ENCODE measurements at places on chromosomes 16 and 17.
A peak's percentile ranks its signal among the peaks of the same experiment; 100 is the strongest.

GRCh38 chr17:57463103-57463885 lies 207.0 kb downstream of the MSI2 start:
- no peak for DNase-seq

GRCh38 chr16:53629151-53629550 lies 74.5 kb downstream of the RPGRIP1L start:
- DNase-seq: no peak

GRCh38 chr17:32486111-32486700 lies 587 bp upstream of the CDK5R1 start:
- no peak for DNase-seq

DNA sequence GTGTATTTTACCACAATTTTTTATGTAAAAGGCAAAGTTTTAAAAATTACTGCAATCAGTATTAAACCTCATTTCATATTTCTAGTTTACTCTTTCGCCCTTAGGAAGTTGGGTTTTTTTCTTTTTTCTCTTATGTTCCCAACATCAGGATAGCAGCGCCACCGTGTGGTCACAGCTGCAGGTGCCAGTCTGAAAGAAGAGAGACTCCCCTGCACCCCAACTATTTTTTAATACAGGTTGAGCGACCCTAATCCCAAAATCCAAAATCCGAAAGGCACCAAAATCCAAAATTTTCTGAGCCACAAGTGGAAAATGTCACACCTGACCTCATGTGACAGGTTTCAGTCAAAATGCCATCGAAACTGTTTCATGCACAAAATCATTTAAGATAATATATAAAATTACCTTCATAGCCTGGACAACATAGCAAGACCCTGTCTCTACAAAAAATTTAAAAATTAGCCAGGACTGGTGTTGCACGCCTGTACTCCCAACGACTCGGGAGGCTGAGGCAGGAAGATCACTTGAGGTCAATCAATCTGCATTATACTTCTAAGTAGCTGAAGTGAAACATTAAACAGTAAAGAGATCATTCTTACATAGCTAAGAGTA lies 21.8 kb upstream of the ASGR2 start:
- DNase-seq: peak; percentile 73

- no peak for DNase-seq
Observed at GRCh38 chr16:56515665-56516064, 4.2 kb downstream of the BBS2 start.

DNA sequence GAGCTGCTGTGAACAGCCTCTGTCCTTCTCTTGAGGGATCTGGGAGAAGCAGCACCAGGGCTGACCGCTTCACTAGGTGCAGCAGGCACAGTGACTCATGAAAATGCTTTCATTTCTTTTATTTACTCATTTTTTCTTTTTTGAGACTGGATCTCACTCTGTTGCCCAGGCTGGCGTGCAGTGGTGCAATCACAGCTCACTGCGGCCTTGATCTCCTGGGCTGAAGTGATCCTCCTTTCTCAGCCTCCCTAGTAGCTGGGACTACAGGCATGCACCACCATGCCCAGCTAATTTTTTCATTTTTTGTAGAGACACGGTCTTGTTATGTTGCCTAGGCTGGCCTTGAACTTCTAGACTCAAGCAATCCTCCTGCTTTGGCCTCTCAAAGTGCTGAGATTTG lies 216.8 kb upstream of the EEF2KMT start:
- DNase-seq: no peak

DNA sequence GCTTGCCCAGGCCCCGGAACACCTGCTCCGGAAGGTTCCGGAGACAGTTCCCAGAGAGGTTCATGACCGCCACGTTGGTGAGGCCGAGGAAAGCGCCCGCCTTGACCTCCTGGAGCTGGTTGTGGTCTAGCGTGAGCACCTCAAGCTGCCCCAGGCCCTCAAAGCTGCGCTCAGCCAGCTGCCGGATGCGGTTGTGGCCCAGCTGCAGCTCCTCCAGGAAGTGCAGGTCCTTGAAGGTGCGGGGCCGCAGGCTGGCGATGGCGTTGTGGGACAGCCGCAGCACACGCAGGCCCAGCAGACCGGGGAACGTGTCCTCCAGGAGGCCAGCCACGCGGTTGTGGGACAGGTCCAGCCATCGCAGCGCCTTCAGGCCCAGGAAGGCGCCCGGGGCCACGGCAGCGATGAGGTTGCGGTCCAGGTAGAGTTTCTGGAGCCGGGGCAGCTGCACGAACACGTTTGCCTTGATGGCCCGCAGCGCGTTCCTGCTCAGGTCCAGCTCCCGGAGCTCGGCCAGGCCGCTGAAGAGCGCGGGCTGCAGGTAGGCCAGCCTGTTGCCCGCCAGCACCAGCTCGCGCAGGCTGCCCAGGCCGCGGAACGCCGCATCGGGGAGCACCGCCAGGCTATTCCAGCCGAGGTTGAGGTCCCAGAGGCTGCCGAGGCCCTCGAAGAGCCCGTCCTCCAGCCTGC lies 2.1 kb downstream of the IGFALS start:
- no peak for DNase-seq

DNA sequence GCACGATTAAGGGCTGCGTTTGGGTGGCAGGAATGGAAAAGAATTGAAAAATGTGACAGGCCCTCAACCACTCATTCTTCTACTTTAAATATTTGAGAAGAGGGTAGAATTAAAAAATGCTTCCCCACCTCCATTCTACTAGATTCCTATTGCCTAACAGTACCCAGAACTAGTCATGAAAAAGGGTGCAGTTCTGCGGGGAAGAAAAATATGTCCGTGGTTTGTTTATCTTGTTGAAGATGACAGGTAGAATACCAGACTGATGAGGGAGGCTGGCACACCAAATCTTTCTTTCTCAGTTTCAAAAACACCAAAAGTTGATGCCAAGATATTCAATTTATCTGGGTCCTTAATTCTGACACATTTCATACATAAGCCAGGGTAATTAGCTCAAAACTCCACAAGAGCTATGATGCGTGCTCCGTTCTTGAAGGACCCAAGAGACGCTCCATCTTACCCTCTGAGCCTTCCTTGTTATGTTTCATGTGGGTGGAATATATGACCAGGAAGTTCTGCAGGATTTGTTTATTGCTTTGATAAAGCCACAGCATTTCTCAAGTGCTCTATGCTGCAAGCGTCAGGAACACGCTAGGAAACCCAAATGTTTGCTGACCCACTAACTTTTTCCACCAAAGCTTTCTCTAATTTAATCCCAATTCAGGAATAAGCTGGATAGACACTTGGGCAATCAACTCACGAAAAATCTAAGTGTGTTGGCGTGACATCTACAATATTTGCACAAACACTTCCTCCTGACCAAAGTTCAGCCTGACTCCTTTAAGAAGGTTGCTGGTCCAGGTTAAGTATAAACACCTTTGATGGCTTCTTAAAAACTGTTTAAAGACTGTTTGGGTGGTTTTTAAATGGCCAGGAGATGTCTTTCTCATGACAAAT lies 20.6 kb upstream of the GAN start:
- no peak for DNase-seq

DNA sequence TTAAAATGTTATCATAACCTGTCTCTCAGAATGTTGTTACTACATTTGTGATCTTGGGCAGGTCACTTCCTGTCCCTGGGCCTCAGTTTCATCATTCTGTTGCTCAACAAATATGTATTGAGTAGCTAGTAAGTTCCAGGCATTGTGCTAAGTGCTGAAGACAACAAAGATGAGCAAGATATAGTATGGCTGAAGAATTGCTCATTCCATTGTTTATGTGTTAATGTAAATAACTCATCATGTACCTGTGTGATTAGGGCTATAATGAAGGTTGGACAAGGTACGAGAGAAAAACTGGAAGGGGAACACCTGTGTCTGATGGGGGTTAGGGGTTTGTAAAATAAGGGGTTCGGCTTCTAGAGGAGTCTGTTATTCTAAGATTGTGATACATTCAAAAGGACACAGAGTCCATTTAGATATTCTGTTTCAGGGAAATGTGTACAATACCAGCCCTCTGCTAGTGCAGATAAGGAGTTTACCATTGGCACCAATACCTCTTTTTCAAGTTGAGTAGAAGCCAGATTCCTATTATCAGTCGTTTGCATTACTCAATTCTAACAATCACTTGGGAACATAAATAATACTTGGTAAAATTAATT lies 20.0 kb downstream of the TUBG1 start:
- no peak for DNase-seq

DNA sequence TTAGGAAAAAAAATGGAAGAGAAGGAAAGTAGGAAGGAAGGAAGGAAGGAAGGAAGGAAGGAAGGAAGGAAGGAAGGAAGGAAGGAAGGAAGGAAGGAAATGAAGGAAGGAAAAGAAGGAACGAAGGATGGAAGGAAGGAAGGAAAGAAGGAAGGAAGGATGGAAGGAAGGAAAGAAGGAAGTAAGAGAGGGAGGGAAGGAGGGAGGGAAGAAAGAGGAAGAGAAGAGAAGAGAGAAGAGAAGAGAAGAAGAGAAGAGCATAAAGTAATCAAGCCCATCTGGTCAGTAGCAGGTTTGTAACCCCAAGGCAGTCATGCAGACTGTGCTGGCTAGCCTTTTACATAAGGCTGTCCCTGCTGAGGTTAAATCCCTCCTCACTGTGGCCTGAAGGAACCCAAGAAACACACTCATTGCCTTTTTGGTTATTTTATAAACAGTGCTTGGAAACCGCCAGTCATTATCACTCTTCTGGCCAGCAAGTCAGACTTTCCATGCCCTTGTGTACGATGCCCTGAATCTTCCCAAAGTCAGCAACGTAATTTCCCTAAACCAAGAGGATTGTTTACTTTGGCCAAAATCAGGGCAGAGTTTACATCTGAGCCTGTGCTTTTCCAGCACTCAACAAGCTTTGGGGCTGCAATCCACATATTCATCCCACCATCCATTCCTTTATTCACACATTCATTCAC lies 409.6 kb upstream of the MAF start:
- DNase-seq: no peak

DNA sequence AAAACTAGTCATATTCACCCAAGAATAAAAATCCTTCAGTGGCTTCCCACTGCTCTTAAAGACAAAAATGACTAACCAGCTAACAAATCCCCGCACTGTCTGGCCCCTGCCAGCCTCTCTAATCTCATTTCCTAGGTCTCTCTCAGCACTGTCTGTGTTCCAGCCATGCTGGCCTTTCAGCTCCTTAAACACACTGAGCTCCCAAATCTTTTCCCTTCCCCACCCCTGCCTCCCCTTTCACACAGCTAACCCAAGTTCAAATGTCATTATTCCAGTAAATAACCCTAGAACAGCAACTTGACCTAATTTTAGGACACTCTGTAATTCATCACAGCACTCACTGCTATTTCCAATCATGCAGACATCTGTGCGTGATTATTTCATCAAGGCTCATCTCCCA lies 7.8 kb downstream of the SHCBP1 start:
- no peak for DNase-seq

GRCh38 chr16:2855536-2855935 lies 2.4 kb downstream of the PRSS22 start:
- DNase-seq: no peak

DNA sequence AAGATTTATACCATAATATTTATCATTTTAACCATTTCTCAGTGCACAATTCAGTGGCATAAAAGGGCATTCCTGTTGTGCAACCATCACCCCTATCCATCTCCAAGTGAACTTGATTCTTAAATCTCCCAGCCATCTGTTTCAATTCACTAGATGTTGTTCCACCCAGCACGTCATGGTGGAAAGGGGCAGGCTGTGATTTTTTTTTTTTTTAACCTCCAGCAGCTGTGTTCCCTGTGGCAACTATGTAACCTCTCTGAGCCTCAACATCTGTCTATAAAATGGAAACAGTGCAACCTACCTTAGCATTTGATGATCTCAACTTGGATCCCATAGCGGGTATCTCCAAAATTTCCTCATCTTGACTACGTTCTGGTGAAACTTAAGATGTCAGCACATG lies 604.5 kb downstream of the WWOX start:
- DNase-seq: no peak

GRCh38 chr17:73609758-73610157 lies 34.5 kb downstream of the SDK2 start:
- no peak for DNase-seq

DNA sequence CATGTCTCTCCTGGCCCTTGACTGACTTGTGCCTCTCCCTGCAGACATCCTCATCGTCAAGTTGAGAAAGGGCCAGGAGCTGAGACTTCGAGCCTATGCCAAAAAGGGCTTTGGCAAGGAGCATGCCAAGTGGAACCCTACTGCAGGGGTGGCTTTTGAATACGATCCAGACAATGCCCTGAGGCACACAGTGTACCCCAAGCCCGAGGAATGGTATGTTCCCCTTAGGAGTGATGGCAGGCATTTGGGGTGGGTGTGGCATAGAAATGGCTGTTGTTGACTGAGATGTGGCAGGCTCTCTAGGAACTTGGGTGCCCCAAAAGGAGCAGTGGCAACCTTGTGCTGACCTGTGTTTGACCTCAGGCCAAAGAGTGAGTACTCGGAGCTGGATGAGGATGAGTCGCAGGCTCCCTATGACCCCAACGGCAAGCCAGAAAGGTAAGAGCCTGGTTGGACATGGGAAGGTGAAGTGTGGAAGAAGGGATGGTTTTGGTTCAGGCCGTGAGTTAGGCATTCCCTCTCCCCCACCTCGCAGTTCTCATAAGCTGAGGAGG lies 7.5 kb downstream of the POLR2C start:
- DNase-seq: no peak

DNA sequence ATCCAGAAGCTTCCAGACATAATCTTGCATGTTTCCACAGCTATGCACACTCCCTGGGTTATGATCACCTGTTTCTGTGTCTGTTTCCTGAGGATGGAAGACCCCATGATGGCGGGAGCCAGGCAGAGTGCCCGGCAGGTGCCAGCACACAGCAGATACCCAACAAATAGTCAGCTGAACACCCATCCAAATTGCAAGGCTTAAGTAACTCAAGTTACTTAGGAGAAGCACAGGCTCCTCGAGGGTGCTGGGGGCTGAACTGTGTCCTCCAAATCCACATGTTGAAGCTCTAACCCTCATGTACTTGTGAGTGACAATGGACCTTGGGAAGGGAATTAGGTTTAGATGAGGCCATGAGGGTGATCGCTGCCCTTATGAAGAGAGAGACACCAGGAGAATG lies 79.5 kb upstream of the DOC2B start:
- DNase-seq: no peak

DNA sequence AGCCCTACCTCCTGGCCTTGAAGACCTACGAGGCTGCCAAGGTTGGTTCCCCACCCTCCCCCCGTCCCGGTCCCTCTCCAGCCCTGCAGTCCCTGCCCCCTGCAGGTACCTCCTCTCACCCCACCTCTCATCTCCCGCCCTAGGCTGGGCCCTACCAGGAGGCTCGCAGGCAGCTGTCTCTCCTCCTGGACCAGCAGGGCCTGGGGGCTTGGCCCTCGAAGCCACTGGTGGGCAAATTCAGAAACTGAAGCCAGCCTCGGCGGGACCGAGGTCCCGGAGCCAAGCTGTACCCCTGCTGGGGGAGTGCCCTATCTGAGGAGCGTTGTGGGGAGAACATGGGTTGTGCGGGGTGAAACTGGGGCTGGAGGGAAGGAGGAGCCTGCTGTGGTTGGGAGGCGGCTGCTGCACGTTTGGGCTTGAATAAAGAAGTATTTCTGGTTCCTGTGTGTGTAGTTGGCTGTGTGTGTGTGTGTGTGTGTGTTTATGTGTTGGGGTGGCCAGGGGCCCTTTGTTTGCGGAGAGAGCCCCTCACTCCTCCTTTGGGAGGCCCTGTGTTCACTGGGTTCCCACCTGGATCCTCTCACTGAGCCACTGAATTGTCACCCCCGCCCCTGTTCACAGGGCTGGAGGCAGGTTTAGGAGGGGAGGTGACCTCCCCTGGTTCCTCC lies 5.9 kb downstream of the ADAD2 start:
- no peak for DNase-seq
